ENCODE measurements at places on chromosomes 5 and 9.
A peak's percentile ranks its signal among the peaks of the same experiment; 100 is the strongest.

GRCh38 chr9:14433351-14434157, 119.6 kb upstream of the NFIB start:
- DNase-seq = peak; percentile 56

- DNase-seq = no peak
These were observed 50.7 kb downstream of the C7 start for GRCh38 chr5:40960037-40960436.

GRCh38 chr5:53858700-53859456, 298.4 kb downstream of the NDUFS4 start:
- no peak for DNase-seq

DNA sequence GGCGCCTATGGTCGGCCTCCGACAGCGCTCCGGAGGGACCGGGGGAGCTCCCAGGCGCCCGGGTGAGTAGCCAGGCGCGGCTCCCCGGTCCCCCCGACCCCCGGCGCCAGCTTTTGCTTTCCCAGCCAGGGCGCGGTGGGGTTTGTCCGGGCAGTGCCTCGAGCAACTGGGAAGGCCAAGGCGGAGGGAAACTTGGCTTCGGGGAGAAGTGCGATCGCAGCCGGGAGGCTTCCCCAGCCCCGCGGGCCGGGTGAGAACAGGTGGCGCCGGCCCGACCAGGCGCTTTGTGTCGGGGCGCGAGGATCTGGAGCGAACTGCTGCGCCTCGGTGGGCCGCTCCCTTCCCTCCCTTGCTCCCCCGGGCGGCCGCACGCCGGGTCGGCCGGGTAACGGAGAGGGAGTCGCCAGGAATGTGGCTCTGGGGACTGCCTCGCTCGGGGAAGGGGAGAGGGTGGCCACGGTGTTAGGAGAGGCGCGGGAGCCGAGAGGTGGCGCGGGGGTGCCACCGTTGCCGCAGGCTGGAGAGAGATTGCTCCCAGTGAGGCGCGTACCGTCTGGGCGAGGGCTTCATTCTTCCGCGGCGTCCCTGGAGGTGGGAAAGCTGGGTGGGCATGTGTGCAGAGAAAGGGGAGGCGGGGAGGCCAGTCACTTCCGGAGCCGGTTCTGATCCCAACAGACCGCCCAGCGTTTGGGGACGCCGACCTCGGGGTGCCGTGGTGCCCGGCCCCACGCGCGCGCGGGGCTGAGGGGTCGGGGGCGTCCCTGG, 561 bp downstream of the DAPK1 start:
- no peak for DNase-seq

- DNase-seq = no peak
These were observed 51.4 kb upstream of the DAB2 start for GRCh38 chr5:39475881-39476842.

GRCh38 chr9:107954312-107954711, 464.7 kb upstream of the KLF4 start:
- no peak for DNase-seq

- DNase-seq = no peak
These were observed 82.4 kb downstream of the MRPS30 start for GRCh38 chr5:44891116-44891515.

DNA sequence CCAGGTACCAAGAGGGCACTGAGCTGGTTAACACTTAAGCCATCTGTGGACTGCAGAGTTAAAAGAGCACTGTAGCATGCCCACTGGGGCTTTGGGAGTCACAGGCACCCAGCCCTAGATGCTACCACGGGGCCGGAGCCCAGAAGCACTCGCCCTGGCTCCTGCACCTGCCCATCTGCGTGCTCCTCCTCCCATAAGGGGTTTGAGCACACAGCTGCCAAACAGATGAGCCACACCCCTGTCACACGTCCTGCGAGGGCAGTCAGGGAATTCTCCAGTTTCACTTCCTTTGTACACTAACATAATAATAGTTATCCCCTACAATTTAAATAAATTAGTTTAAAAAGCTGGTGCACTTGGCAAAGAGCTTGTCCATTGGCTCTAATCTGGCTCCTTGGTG, 4.5 kb upstream of the PCA3 start:
- DNase-seq = no peak

Data from HCT116 (cell line).